ENCODE measurements at places on chromosomes 1 and 21.

DNA sequence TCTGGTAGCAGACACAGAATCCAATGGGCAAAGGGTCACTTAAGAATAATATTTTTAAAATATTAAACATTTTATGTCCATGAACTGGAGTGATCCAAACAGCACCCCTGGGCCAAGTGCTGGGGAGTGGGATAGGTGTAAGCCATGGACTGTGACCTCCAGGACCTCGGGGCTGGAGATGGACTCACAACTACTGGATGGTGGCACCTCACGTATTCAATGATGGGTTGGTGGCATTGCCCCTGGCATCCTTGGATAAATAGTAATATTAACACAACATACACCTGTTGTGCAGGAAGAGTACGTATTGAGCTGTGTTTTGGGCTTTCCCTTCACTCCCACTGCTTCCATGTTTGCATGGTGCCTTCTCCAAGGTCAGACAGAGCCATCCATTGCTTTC is 39.3 kb upstream of the TENT5C start:
- no peak for DNase-seq

GRCh38 chr1:118077331-118078045 is 107.5 kb downstream of the SPAG17 start:
- DNase-seq, result no peak

DNA sequence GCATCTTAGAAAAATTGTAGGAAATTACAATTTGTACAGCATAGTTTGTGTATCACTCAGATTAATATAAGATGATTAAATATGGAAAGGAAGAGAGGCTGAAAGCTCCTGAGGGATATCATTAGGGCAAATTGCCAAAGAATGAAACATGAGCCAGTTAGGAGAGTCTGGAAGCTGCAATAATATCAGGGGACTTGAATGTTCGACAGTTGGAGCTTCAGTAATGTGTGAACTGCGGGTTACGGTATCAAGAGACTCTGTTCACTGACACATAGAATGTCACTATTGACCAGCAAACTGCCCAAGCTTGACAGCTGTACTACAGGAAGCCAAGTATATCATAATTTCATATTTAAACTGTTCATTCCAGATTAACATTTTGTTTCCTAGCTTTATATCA is 157.2 kb downstream of the DENND1B start:
- no peak for DNase-seq

- DNase-seq, result no peak
These were observed 1.5 kb upstream of the CRABP2 start for GRCh38 chr1:156706657-156707416.

DNA sequence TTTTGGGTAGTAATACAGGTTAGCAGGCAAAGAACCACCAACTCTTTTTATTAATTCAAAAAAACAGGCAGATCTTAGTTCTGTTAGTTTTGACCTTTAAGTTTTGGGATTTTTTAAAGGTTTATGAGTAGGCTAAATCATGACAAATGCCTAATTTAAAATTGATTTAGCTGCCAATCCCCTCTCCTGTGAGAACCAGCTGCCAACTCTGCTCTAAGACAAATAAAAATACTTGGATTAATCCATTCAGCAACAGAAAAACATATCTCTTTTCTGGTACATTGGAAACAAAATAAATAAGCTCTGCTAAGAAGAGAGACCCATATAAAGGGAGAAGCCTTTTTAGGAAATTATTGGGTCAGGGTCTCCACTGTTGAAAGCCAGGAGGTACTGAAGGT is 160.8 kb downstream of the NTMT2 start:
- DNase-seq, result no peak

GRCh38 chr1:44425341-44426082 is 20.5 kb downstream of the RNF220 start:
- DNase-seq, result no peak

DNA sequence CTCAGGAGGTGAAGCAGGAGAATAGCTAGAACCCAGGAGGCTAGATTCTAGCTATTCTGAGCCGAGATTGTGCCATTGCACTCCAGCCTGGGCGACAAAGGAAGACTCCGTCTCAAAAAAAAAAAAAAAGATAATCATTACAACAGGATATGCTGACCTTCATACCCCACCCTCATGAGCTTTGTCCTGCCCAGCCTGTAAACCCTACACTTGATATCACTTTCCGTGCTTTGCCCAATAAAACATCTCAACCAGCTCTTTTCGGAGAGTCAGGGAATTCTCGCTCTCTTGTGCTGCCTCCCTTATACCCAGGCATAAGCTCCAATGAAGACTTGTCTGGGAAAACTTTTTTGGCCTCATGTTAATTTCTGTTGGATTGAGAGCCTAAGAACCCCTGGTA is 1.5 kb upstream of the TRNAU1AP start:
- DNase-seq, result no peak

- DNase-seq, result no peak
These were observed 126.7 kb downstream of the PGBD5 start for GRCh38 chr1:230299191-230300006.

GRCh38 chr1:56576880-56577405 is 2.4 kb downstream of the PLPP3 start:
- DNase-seq, result no peak

DNA sequence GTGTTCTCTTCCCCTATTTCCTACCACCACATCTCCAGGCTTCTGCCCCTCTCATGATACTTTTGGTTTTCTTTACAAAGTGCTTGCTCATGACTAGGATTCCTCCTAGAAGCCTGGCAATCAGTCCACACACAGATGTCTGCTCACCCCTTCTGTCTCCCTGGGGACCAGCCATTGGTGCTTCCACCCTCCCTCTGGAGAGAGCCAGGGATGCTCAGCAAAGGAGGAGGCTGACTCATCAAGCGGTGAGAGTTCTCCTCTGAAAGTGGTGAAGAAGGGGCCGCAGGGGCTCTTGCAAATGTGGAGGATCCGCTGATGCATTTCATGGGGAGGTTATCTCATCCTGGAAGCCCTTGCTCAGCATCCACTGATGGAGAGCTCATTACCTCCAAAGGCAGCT is 14.5 kb downstream of the NT5C1A start:
- DNase-seq, result no peak

GRCh38 chr1:210143465-210144062 is 89.0 kb upstream of the SERTAD4 start:
- DNase-seq, result no peak

- no peak for DNase-seq
These were observed 55.3 kb downstream of the GNB1 start for GRCh38 chr1:1835546-1835945.

GRCh38 chr1:48048980-48049379 is 51.8 kb upstream of the TRABD2B start:
- DNase-seq, result no peak

GRCh38 chr1:245016700-245017099 is 138.1 kb upstream of the KIF26B start:
- DNase-seq, result no peak

GRCh38 chr1:226891846-226892523 is 21.6 kb downstream of the PSEN2 start:
- DNase-seq, result no peak

DNA sequence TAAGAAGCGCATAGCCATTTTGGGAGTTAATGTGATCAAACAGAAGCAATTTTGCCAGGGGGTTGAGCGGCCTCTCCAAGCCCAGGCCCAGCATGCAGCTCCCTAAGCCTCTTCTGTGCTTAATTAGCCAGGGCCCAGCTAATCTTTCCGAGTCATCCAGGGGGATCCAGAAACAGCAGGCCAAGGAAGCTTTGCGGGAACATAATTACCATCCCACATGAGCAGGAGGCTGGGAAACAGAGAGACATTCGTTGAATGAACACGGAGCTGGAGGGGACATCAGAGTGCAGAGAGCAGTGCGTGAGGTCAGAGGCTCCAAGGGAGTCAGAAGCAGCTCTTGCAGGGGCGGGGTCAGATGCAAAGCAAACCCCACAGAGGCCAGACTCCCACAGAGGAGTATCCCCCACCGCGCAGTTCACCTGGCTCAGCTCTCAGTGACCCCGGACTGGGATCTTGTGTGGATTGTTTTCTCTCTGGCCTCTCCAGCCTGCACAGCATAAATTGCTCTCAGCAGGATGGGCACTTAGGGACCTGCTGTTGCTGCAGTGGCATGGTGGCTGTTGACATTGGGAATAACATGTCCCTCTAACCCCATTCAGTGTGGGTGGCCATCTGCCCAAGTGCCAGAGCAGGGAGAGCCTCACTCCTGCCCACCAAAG is 657.4 kb downstream of the AJAP1 start:
- no peak for DNase-seq

DNA sequence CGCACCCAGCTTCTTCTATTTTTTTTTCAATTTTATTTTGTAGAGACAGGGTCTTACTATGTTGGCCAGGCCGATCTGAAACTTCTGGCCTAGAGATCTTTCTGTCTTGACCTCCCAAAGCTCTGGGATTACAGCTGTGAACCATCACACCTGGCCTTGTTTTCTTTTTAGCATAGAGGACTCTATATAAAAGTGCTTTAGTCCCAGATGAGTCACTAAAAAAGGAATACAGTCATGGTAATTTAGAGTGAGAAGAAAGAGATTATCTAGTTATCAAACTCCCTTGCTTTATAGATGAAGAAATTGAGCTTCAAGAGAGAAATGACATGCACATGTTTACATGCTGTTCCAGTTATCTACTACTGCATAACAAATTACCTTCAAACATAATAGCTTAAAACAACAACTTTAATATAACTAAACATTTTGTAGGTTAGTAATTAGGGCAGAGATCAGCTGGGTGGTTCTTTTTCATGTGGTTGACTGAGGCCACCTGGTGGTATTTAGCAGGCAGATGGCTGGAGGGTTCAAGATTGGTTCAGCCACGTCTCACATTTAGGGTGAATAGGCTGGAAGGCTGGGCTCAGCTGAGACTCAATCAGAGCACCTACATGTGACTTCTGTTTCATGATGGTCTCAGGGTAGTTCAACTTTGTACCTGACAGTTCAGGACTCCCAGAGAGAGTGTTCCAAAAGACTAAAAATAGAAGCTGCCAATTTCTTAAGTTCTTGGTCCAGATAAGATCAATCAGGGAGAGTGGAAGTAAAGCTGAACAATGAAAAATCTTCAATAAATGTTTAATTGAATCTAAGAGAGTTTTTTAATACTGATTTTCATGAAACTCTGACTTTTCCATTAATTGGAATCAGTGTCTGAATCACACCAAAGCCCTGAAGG is 16.9 kb upstream of the MTF2 start:
- DNase-seq, result no peak

DNA sequence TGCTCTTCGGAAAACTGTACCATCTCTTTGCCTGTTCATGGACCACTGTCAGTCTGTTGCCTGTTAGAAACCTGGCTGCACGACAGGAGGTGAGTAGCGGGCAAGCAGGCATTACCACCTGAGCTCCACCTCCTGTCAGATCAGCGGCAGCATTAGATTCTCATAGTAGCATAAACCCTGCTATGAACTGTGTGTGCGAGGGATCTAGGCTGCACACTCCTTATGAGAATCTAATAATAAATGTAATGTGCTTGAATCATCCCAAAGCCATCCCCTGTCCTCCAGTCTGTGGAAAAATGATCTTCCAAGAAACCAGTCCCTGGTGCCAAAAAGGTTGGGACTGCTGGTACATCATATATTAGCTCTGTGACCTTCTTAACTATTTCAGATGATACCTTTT is 110.0 kb downstream of the SMYD3 start:
- no peak for DNase-seq

DNA sequence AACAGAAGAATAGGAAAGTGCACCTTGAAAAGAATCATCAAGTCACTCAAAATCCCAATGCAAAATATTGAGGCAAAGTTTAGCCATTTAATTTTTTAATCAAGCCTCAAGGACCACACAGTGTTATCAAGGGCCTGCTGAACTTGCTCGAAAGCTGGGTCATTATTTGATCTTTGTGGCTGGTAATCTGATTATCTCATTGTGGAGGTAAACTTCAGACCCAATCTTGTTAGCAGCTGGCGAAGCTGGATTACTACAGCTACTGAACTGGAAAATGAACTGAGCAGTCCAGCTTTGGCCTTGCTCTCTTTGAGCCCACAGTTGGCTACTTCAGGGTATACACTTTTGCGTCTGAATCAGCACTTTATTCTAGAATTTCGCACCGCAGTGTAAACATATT is 94.4 kb downstream of the BARHL2 start:
- no peak for DNase-seq

DNA sequence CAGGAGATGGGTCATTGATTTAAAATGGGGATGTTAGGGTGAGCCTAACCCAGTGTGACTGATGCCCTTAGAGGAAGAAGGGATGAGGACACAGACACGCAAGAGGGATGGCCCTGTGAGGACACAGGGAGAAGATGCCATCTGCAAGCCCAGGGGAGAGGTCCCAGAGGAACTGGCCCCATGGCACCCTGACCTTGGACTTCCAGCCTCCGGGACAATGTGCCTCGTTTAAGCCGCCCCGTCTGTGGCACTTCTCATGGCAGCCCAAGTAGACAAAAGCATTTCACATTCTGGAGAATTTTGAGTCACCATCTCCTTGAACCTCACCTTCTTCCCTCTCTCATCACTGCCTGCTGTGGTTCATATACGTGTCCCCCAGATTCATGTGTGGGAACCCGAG is 20.1 kb upstream of the PCBP3 start:
- DNase-seq, result no peak

DNA sequence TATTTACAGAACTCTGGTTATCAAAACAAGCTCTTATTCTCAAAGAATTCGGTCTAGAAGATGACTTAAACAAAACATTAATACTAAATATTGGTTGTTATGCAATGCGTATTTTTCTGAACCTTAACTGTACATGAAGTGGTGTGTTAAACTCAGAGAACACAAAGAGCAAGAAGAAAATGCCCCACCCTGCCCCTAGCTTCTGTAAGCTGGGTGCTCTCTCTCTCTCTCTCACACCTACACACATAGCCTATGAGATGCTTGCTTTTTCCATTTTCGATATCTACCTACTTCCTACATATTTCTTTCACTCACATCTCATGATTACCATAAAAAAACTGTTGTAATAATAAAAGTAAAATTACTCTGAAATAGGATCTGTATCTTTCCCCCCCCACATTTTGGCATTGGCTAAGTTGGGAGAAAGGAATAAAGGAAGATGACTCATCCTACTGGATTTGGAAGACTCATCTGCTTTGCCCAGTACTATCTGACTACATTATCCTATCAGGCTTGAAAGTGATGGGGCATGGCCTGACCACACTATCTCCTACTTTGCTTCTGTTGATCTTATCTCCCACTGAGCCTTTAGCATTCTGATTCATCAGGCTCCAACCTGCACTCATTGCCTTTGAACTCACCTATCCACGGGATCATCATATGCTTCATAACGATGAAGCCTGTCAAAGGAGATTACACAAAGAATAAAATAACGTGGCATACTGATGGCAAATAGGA is 2.9 kb downstream of the CRYZ start:
- DNase-seq, result no peak

GRCh38 chr21:36325373-36326010 is 5.5 kb downstream of the MORC3 start:
- no peak for DNase-seq

- no peak for DNase-seq
These were observed 57.3 kb downstream of the OBSCN start for GRCh38 chr1:228265167-228265566.

DNA sequence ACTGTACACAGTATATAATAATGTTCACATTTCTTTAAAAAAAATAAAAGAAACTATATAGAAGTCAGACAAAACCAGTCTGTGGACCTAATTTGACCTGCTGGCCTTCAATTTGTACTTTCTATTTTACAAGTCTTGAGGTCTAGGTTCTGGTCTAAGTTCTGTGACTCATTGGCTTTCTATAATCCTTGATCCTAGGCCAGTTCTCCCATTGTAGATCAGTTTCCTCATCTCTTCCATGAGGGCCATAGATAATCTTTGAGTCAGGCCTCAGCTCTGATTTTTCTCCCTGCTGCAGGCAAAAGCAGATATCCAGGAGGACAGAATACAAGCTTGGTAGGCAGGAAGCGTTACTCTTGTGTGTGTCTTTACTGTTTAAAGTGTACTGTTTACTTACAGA is 603.7 kb upstream of the CAMK1G start:
- no peak for DNase-seq

GRCh38 chr1:152001631-152002584 is 8.2 kb upstream of the S100A10 start:
- no peak for DNase-seq

All from GM06990 (cell line).